ENCODE measurements at places on chromosomes 2 and 18.

DNA sequence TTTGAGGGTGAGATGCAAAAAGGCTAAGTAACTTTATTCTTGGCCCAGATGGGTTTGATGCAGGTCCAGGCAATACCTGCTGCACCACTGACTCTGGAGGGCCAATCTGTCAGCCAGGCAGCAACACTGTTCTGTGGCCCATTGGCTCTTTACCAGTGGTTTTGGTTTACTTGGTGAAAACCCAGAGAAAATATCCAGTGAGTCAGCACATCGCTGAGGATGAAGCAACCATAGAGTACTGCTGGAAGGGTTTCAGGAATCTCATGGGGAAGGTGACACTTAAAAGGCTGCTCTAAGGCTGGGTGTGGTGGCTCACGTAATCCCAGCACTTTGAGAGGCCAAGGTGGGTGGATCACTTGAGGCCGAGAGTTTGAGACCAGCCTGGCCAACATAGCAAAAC lies 192.5 kb upstream of the FAM98A start:
- DNase-seq, result no peak

DNA sequence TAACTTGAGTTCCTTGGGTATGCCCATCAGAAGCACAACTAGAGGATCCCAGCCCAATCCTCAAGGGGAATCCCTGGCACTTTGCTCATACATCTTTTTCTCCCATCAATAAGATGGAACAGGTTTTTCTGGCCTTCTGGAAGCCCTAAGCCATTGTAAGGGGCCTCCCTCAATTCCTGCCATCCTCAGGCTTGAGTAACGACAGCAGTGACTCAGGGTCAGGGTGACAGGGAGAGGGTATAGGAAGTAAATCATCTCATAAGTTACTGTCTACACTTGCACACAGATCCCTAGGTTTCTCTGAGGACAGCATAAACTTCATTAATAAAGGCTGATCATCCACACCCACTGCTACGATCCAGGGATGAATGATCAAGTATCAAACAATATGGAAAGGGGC lies 35.0 kb downstream of the AMER3 start:
- DNase-seq, result no peak

- DNase-seq, result no peak
Observed at GRCh38 chr18:67818432-67818831, 301.9 kb upstream of the DSEL start.

DNA sequence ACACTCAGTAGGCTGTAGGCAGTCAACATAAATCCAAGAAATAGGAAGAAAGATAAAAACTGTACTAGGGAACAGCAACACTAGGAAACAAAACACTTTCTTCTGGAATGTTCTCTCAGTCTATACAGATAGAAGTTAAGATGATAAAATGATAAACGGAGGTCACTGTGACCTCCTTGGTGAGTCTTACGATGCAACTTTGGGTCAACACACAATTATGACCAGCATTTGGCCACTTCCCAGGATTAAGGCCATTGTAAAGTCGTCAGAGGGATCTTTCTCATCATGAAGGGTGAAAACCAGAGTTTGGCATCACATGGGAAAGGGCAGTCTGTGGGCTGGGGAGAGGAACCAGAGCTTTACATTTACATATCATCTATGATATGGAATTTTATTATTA lies 33.4 kb downstream of the LAMA3 start:
- no peak for DNase-seq
